Right kidney (tissue), 9 donors: ENCODE measurements at places on chromosomes 7 and 10.

- DNase-seq: no peak
These were observed 280.2 kb downstream of the GRID1 start for GRCh38 chr10:86086418-86086817.

DNA sequence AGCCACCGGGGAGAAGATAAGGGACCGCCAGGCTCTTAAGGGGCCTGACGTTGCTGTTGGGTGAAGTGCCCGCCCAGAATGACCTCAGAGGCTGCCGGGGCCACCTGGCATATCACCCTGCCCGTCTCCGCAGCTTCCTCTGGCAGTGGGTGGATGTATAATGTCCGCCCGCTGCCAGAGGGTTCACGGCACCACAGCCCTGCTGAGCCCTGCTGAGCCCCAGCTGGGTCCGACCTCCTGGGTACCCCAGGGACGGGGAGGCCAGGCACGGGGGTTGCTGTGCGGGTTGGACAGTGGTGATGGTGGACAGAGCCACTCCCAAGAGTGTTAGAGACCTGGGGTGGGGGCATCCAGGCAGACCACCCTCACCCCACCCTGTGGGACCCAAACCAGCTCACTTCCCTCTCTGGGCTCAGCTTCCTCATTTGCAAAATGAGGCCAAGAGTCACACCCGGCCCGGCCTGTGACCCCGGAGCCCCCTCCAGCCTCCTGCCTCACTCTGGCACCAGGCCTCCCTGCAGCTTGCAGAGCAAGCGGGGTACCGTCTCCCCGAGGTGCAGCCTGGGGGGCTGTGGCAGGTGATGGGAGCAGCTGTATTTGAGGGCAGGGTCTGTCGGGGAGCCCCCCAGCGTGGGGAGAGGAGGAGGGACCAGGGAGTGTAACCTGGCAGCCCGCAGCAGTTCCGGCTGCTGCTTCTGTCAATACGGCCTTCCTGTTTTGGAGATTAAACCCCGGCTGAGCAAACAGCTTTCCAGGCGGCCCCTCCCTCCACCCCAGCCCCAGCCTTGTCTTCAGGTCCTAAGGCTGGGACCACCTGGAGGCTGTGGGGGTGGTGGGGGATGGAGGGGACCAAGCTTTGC lies 8.4 kb upstream of the LFNG start:
- DNase-seq: no peak

- DNase-seq: peak; percentile 84
These were observed 2.7 kb downstream of the MXI1 start for GRCh38 chr10:110209926-110210673.

DNA sequence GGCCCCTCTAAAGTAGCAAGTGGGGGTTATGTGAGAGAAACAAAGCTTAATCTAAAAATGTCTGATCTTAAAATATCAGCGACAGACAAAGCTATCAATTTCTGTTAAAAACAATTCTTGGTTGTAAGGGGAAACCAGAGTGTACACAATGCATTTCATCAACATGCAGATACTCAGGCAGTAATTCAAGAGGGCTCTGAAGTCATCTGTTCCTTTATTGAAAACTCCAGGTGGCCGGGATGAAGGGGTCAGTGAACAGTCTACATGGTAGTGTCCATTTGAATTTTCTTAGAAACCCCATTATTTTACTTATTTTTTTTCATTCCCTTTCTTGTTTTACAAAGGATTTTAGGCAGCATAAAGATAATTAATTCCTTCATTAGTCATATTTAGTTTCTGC lies 36.7 kb upstream of the BTBD16 start:
- no peak for DNase-seq
